ENCODE measurements at places on chromosomes 5 and 9.

- no peak for DNase-seq
These were observed 127.2 kb upstream of the CXCL14 start for GRCh38 chr5:135705941-135706466.

- DNase-seq, result no peak
These were observed 215.1 kb downstream of the CD180 start for GRCh38 chr5:66981266-66982055.

- no peak for DNase-seq
These were observed 121.7 kb downstream of the GLIS3 start for GRCh38 chr9:4177970-4178758.

- DNase-seq, result no peak
These were observed 490 bp downstream of the ICE1 start for GRCh38 chr5:5422819-5423515.

DNA sequence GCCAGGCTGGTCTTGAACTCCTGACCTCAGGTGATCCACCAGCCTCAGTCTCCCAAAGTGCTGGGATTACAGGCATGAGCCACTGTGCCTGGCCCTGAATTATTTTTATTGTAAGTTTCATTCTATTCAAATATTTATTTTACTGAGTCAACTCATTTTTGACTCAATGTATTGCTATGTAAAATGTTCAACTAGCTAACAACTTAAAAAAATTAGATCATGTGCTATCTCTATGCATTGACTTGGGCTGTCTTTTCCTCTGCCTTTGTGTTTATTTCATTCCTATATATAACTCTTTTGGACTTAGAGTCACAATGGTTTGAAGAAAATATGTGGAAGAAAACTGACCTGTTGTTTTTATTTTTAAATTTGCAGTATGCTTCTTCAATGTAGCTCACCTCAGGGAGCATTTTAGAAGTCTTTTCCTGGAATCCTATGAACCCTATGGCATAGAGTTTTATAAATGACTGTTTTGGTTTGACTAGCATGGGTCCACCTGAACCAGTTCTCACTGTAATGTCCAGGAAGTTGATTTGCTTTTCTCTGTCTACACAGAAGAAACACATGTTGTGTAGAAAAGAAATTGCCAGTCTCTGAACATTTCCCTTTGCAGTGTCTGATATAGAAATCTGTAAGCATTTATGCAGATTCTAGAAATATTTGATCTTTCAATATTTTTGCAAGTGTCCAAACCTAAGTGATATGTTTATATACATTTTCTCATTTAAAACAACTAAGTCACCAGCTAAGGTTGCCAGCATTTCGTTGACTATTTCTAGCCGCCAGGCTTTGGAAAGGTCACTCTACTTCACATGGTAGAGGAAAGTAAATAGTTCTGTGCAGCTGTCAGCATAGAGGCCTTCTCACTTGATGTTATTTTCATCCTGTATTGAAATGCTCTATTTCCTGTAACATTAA lies 138.8 kb downstream of the PCSK1 start:
- DNase-seq, result no peak

- no peak for DNase-seq
These were observed 113.0 kb downstream of the FRMD3 start for GRCh38 chr9:83425240-83425639.
